Esophagus muscularis mucosa (tissue), 4 donors: ENCODE measurements at places on chromosomes 16 and 17. TPM values are rescaled to one million over a fixed set of nuclear protein-coding genes. Genes with fewer than 3 reads are reported as not detected.
A peak's percentile ranks its signal among the peaks of the same experiment; 100 is the strongest.

DNA sequence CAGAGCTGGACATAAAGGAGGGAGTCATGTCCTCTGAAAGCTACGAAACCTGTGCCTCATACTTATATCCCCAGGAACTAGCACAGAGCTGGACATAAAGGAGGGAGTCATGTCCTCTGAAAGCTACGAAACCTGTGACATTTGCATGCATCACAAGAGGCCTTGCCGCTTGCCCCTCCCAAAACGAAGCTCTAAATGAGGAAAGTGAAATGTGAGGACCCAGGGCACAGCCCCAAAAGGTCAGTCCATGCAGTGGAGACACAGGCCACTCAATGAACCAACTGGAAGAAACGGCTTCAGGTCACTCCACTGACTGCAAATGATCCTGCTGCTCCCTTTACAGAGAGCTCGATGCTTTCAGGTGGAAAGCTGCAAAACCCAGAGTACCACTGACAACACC is 38.3 kb downstream of the COG7 start:
- no peak for DNase-seq

DNA sequence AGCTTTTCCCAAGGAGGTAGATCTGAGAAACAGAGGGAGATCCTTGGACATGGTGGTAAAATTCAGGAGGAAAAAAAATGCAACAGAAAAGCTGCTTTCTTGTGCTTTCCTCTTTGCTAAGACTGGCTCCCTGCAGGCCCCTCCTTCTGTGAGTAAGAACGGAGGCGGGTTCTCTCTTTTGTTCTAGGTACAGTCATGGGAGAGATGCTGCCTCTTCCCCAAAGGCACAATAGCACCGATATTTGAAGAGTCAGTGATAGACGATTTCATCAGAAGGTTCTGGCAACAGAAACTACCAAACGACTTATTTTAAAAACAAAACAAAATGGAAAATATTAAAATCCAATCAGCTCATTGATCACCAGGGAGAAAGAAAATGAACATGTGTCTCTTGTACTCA is 32.6 kb upstream of the KIFC3 start:
- DNase-seq, result no peak

GRCh38 chr17:49936386-49936785 is 32.6 kb upstream of the DLX4 start:
- no peak for DNase-seq

- no peak for DNase-seq
These were observed 512 bp upstream of the ENDOV start for GRCh38 chr17:80414508-80414802.

DNA sequence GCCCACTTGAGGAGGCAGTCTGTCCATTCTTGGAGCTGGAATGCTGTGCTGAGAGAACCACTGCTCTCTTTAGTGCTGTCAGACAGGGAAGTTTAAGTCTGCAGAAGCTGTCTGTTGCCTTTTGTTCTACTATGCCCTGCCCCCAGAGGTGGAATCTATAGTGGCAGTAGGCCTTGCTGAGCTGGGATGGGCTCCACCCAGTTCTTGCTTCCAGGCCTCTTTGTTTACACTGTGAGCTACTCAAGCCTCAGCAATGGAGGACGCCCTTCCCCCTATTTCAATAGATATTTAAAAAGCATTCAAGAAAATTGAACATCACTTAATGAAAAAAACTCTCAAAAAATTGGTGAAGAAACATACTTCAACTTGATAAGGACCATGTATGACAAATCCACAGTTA is 313.5 kb downstream of the PHKB start:
- no peak for DNase-seq

- DNase-seq, result no peak
These were observed 328.1 kb downstream of the CA10 start for GRCh38 chr17:51830451-51830850.

GRCh38 chr16:10684511-10685151 is 10.1 kb downstream of the TEKT5 start:
- DNase-seq, result peak; percentile 79

GRCh38 chr16:31477220-31478216 is 5.4 kb upstream of the SLC5A2 start:
- no peak for DNase-seq

- no peak for DNase-seq
These were observed 31.8 kb downstream of the MED13 start for GRCh38 chr17:62033317-62033716.

- peak; percentile 47 for DNase-seq
These were observed 8.0 kb downstream of the CD300LB start for GRCh38 chr17:74523308-74523707.

DNA sequence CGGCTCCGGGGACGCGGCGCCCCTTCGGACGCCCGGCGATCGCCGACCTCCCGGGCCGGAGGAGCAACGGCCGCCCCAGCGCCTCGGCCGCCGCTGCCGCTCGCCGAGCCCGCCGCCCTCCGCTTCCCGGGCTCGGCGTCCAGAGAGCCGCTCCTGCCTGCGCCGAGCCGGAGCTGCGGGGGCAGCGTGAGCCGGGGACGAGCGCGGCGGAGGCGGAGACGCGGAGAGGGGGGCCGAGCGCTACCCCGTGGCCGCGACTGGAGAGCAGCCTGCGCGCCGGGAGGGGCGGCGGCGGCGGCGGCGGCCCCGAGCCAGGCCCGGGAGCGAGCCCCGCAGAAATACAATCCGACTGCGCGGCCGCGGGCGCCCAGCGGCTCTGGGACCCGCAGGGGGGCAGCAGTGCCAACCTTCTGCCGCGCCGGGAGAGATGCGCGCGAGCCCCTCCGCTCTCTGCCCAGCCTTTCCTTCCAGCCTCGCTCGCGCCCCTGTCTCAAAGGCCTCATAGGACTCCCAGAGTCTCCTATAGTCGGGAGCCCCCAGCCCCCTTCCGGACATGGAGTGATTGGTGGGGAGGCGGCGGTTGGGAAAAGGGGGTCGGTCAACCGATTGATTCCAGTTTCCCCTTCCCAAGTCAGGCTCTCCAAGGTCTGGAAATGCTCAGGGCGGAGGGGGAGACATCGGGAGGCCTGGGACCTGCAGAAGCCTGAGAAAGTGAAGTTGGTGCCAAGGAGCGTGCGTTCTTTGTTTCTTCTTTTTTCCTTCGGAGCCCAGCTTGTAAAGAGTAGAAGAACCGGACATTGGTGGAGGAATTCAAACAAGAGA is 1.0 kb upstream of the SDK2 start:
- DNase-seq, result no peak

PNMT gene
- 14.3 TPM for total RNA-seq

NAGPA gene
- 19.1 TPM for total RNA-seq

EIF4A3 gene
- total RNA-seq, result 32.0 TPM
